ENCODE measurements at places on chromosomes 4 and X. TPM values are rescaled to one million over a fixed set of nuclear protein-coding genes. Genes with fewer than 3 reads are reported as not detected.
A peak's percentile ranks its signal among the peaks of the same experiment; 100 is the strongest.

DNA sequence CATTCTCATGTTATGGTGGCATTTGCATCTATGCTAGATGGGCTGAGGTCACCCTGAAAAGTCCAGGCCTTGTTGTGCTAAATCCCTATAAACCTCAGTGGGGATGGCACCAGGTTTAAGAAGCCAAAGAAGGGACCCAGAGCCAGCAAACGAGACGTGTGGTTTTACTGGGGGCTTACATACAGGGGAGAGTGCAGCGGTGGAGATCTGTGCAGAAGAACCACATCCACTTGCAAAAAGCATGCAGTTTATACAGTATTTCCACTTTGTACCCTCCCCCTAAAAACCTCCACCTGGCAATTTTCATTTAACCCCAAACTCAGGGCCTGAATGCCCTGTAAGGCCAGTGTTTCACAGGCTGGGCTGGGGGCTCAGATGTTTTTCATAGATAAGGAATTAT is 134.9 kb upstream of the GATB start:
- no peak for DNase-seq

DNA sequence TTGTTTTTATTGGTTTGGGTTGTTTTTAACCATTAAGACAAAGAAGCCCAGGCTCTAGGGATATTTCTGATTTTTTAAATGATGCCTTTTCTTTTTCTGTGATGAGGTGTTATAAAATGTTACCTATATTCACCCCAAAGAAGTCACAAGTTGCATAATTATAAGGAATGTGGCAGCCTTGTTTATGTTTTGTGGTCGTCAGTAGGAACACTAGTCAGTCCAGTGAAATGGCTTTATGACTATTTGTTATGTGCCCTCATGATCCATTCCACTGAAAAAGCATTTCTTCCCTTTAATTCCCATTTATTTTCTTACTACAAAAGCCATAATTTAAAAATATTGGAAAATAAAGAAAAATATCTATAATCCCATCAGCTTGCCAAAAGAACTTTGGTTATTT is 34.4 kb downstream of the CC2D2A start:
- no peak for DNase-seq

DNA sequence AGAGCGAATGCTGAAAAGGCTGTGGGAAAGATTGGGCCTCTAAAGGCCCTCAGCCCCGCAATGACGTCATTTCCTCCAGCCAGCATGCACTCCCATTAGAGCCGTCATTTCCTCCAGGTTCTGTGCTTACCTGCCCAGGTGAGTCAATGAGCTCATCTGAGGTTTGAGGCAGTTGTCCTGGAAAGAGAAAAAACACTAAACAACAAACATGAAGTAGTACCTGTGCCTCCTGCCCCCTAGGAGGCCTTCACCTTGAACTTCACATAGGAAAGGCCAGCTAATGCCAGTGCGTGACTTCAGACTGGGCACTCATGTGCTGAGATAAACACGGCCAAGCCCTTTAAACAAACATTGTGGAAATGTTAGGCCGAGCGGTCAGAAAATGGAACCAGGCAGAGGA is 55.9 kb downstream of the FHDC1 start:
- DNase-seq = no peak

- DNase-seq = no peak
These were observed 127.3 kb upstream of the FAT4 start for GRCh38 chr4:125187226-125188176.

- no peak for DNase-seq
These were observed 225.1 kb upstream of the GALNTL6 start for GRCh38 chr4:171588051-171588545.

- peak; percentile 25 for DNase-seq
These were observed 18.9 kb downstream of the CNGA2 start for GRCh38 chrX:151753313-151754046.

DNA sequence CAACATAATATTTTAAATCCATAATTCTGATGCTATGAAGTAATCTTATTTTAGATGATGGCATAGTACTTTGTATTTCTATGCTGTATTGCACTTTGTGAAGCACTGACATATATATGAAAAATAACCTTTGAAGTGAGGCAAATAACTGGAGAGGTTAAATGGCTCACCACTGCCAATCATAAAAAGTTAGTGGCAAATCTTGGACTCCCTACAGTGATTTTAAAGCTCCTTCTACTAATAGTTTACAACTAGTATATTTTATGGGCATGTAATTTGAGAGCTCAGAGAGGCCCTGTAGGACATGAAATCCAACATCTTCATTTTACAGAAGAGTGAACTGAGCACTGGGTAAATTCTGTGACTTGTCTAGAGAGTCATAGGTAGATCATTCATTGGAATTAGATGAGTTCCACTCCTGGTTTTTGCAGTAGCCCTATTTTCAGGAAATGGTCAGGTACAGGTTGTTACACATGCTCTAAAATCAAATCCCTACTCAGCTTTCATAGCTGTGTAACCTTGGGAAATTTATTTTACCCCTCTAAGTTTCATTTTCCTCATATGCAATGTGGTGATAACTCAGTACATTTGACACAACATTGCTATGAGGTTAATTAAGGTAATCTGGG is 804 bp upstream of the GC start:
- no peak for DNase-seq

- no peak for DNase-seq
These were observed 105.4 kb downstream of the MTNR1A start for GRCh38 chr4:186449954-186450353.

- DNase-seq = peak; percentile 21
These were observed 2.1 kb downstream of the PPP3CA start for GRCh38 chr4:101345271-101345595.

The TRAM1L1 gene
- total RNA-seq = not detected

The SPANXN3 gene
- not detected for total RNA-seq
